KBM-7 (cell line): ENCODE measurements at places on chromosomes 11 and 22.
A peak's percentile ranks its signal among the peaks of the same experiment; 100 is the strongest.

GRCh38 chr22:27613099-27614005 is 188.2 kb downstream of the MN1 start:
- DNase-seq: no peak

- DNase-seq: no peak
These were observed 46.1 kb downstream of the RASSF10 start for GRCh38 chr11:13055200-13055599.

- DNase-seq: no peak
These were observed 132.1 kb upstream of the RASSF10 start for GRCh38 chr11:12876988-12877387.

DNA sequence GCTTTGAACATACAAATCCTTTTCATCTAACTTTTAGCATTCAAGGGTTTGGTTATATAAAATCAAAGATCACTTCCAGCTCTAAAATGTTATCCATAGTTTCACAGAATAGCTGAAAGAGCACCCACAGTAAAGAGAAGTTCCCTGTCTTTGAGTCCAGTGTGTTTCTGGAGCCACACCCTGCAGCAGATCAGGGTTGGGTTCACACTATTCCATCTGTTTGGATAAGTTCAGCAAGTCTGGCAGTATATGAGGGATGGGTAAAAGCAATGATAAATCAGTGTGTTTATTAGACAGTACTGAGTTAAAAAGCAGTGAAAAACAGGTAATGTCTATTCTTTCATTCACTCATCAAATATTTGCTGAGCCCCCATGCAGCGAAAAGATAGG is 135.8 kb upstream of the PITPNB start:
- no peak for DNase-seq

DNA sequence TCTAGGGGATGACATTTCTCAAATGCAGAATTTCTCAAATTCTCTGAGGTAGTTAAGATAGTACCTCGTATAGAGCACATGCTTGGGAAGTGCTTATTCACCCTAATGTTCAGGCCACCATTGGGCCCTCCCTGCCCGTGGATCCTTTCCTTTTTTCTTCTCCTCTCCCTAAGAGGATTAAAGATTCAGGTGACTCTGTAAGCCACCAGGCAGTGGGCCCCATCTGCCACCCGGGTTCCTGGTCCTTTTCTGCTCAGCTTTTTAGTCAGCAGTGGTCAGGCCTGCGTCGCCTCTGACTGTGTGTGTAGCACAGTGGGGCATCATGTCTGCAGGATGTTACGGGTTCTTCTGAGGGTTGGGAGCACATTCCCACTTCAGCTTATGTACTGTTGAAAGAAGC is 7.2 kb downstream of the CEP164 start:
- DNase-seq: no peak

DNA sequence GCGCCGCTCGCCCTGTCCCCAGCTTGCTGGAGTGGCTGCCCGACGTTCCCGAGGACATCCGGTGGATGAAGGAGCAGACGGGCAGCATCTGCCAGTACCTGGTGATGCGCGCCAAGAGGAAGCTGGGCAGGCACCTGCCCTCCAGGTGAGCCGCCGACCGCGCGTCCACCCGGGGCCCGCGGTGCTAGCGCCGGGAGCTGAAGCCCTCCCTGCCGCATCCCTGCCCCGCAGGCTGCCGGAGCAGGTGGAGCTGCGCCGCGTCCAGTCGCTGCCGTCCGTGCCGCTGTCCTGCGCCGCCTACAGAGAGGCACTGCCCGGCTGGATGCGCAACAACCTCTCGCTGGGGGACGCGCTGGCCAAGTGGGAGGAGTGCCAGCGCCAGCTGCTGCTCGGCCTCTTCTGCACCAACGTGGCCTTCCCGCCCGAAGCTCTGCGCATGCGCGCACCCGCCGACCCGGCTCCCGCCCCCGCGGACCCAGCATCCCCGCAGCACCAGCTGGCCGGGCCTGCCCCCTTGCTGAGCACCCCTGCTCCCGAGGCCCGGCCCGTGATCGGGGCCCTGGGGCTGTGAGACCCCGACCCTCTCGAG is 3.3 kb upstream of the CRACR2B start:
- no peak for DNase-seq

GRCh38 chr22:20206709-20207215 is 55.9 kb upstream of the CCDC188 start:
- no peak for DNase-seq

GRCh38 chr11:131671734-131672133 is 301.3 kb downstream of the NTM start:
- DNase-seq: no peak

GRCh38 chr11:12454782-12455181 is 77.4 kb downstream of the PARVA start:
- no peak for DNase-seq

DNA sequence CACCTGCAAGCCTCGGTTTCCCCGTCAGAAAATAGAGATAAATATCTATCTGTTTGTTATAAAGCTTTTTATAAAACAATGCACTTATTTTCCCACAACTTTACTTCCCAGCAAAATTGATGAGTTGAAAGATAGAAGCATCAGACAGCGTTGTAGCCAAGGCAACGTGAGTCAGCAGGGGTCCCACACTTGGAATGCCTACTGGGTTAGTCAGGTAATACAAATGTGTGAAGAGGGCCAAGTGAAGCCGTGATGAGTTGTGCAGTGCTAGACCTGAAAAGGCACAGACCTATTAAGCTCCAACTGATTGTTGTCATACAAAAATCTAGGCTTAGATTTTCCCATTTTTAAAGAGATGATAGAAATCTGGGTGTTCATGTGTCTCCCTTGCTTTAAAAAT is 118.7 kb downstream of the PGR start:
- no peak for DNase-seq

GRCh38 chr11:100889758-100890157 is 202.7 kb downstream of the ARHGAP42 start:
- DNase-seq: no peak

DNA sequence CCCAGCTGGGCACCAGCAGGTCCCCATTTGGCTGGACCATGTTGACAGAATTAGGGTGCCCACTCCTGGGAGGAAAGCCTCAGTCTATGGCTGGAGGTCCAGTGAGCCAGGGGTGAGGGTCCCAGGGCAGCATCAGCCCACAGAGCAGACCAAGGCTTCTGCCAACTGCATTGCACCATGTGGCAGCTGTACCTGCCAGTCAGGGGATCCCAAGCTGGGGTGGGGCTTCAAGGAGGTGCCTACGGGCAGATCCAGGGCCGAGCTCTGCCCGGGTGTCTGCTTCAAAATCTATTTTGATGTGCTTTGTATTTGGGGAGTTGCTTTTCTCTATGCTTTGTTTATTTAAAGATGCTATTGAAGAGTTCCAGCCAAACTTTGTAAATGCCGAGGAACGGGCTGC is 10.4 kb downstream of the GP1BB start:
- no peak for DNase-seq

DNA sequence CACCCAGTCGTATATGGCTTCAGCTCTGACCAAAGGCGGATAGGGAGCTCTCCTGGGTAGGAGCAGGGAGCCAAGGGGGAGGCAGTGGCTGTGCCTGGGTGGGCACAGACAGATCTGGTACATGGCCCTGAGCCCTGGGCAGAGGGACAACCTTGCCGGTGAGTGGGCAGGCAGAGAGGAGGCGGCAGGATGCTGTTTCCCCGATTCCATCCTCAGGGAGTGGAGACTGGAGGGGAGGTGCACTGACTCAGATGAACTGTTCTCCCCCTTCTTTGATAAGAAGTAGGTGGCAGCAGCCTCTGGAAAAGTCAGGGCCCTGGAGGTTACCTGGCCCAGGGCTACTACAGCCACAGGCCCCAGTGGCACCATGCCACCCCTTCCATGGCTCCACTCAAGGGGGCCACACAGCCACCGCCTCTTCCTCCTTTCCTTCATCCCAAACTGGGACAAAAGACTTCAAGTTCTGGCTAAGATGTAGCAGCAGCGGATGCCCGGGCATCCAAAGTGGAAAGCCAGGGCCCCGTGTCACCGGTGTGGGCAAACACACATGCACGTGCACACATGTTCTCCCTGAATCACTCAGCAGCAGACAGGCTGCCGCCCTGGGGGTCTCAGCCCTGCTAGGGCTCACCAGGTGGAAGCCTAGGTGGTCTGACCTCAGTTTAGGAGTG is 13.4 kb downstream of the CXCR5 start:
- no peak for DNase-seq

- DNase-seq: no peak
These were observed 7.3 kb upstream of the AHNAK start for GRCh38 chr11:62553839-62554361.

- DNase-seq: no peak
These were observed 116.2 kb downstream of the KCNQ1OT1 start for GRCh38 chr11:2583605-2583958.

GRCh38 chr11:57674251-57674650 is 6.3 kb downstream of the ZDHHC5 start:
- DNase-seq: no peak

DNA sequence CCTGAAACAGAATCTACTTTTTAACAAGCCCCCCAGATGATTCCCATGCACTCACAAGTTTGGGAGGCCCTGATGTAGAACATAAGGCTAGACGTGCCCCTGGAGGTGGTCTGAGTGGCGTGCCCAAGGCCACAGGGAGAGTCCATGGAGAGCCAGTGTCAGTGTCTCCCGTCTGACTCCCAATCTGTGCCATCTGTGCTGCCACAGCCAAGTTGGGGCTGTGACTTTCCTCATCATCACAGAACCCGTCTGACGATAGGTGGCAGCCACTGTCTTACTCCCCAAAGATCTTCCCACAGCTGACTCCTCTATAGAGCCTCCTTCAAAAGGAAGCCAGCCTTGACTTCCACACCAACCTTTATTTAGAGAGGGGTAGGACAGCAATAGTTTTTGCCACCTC is 470.5 kb downstream of the SOX6 start:
- no peak for DNase-seq

DNA sequence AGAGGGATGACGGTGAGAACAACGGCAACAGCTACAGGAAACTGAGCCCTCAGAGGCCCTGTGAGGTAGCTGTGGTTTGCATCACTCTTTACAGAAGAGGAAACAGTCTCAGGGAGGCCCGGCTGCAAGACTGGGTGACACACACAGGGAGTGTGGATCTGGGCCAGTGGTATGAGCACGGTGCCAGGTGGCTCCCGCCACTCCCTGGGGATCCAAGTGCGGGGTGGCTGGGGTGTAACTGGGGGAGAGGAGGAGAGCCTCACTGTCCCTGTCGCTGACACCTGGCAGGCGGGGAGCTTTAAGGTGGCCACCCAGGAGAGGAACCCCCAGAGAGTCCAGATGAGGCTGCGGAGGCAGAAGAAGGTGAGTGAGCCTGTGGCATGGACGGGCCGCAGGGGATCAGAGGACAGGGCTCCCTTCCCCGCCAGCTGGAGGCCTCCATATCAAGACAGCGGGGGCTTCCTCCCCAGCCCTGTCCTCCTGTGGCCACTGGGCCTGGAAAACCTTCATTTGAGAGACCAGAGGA is 5.6 kb downstream of the RGL4 start:
- peak; percentile 73 for DNase-seq

DNA sequence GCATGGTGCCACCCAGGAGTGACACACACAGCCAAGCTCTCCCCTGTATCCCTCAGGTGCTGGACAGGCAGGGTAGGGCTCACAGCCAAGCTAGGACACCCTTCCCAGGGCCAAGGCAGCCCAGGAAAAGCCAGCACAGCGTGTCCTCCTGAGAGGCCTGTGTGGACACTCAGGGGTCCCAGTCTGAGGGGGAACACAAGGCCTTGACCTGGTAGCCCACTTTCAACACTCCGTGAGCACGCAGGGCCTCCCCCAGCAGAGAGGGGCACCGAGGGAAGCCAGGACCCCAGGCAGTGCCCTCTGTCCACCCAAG is 24.9 kb downstream of the OSBPL5 start:
- DNase-seq: no peak

DNA sequence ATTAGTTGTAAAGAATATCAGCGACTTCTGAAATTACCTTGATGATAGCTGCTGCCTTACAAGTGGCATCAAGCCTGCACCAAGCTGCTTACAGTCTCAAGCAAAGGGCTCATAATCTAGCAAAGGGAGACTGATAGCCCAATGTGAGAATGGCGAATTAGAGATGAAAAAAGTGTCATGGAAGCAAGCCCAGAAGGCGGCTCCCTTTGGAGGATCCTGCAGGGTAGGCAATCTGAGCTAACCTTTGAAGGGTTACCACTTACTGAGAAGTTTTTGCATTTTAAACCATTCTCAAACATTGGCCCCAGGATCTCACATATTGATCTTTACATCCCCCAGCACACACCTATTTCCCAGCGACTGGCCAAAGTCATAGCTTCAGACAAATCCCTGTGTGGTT is 18.5 kb downstream of the GAB2 start:
- DNase-seq: no peak

GRCh38 chr22:36197065-36197440 is 4.6 kb downstream of the APOL4 start:
- DNase-seq: peak; percentile 81

- no peak for DNase-seq
These were observed 67.5 kb upstream of the SCUBE2 start for GRCh38 chr11:9158898-9159391.

DNA sequence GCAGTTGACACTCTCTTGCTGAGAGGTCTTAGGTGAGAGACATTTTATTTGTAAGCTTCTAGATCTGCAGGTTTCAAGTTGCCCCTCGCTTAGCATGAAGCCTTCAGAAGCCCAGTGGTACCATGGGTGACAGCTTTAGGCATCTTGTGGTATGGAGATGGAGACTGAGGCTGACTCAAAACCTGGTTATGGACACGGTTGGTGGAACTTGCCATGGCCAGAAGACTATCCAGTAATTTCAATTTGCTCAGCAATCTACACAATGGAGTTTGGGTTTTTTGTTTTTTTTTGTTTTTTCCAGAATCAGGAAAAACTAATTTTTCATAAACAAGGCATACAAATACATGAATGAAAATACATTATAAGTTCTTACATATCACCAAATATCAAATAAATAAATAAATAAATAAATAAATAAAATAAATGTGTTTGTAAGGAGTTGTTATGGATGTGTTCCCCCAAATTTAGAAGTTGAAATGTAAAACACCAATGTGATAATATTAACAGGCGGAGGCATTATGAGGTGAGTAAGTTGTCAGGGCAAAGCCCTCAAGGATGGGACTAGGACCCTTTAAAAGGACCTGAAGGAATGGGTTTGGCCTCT is 22.6 kb downstream of the ETS1 start:
- DNase-seq: no peak

GRCh38 chr22:37357446-37358075 is 69.7 kb downstream of the ELFN2 start:
- no peak for DNase-seq

GRCh38 chr11:76194872-76195668 is 11.2 kb downstream of the WNT11 start:
- DNase-seq: no peak

- DNase-seq: peak; percentile 17
These were observed 34.3 kb upstream of the PRODH start for GRCh38 chr22:18970176-18970947.

- DNase-seq: no peak
These were observed 6.4 kb upstream of the SEC14L4 start for GRCh38 chr22:30511911-30512310.

GRCh38 chr22:20636075-20636812 is 128.8 kb downstream of the MED15 start:
- no peak for DNase-seq

- peak; percentile 68 for DNase-seq
These were observed 862 bp upstream of the CENATAC start for GRCh38 chr11:118996926-118997626.

GRCh38 chr11:108727665-108728064 is 62.8 kb downstream of the DDX10 start:
- DNase-seq: no peak

- peak; percentile 57 for DNase-seq
These were observed 106.8 kb upstream of the CLMP start for GRCh38 chr11:123301696-123302400.

GRCh38 chr11:55956521-55956920 is 13.2 kb downstream of the OR10AG1 start:
- DNase-seq: no peak

GRCh38 chr11:33552756-33553155 is 147.9 kb downstream of the C11orf91 start:
- DNase-seq: no peak

GRCh38 chr22:30704978-30705377 is 10.3 kb downstream of the OSBP2 start:
- no peak for DNase-seq
